Inflammatory macrophage treated with lipopolysaccharide for 1 hour (primary cell): ENCODE measurements at places on chromosomes 2 and 18.

GRCh38 chr2:171046048-171046560, 114.6 kb downstream of the TLK1 start:
- no peak for DNase-seq

GRCh38 chr2:134320930-134321329, 67.1 kb downstream of the MGAT5 start:
- DNase-seq = no peak

GRCh38 chr2:176127774-176128072, 1.8 kb upstream of the HOXD8 start:
- DNase-seq = no peak

- DNase-seq = no peak
These were observed 398.4 kb upstream of the CWC22 start for GRCh38 chr2:180405520-180405919.

GRCh38 chr2:172361360-172361759, 66.0 kb upstream of the ITGA6 start:
- no peak for DNase-seq

DNA sequence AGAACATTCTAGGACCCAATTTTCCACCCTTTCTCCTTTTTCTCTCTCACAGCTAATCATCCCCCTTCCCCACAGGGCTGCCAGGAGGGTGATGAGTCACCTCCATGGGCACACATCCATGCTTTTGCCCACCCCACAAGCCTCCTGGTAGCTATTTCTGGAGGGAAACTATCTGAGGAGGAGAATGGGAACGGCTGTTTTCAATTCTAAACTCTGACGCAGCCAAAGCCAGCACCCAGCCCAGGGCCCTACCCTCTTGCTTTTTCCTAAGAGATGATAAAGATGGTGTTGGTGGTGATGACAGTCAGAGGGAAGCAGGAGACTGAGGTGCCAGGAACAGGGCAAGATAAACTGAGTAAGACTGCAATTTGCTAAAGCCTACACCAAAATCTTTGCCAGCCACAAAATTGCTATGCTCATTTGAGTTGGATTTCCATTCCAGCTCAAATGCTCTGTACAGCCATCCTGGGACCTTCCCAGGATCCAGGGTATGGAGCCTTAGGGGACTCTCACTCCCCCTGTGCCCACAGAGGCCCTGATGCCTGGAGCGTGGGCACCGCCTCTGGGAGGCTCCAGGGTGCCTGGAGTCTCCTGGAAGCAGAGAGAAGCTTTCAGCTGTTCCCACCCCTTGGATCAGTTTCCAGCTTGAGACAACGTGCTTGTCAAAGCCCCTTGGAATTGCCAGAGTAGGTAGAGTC, 62.0 kb upstream of the FZD7 start:
- no peak for DNase-seq

GRCh38 chr18:79948719-79949411, 2.6 kb downstream of the SLC66A2 start:
- DNase-seq = no peak
